ENCODE measurements at places on chromosomes 11 and 22.

- DNase-seq, result no peak
Measured at GRCh38 chr11:22343032-22343324, 4.8 kb downstream of the SLC17A6 start.

- no peak for DNase-seq
Measured at GRCh38 chr22:44971651-44972362, 38.0 kb downstream of the PHF21B start.

DNA sequence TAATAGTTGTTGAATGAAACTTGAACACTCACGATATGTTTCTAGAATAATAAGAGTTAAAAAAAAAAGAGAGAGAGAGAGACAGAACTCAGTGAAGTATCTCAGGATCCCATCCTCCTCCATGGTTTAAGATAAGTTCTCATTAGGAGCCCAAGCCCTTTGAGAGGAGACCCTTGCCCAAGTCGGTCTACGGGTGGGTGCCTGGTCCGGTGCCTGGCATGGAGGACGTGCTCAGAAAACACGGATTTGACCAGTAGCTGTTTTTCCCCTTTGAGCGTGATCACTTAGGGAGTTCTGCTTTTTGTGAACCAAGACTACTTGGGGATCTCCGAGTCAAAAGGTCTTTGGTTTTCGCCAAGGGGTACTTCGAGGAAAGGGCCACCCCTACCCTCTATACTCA lies 40.6 kb downstream of the CACNG2 start:
- DNase-seq, result no peak

DNA sequence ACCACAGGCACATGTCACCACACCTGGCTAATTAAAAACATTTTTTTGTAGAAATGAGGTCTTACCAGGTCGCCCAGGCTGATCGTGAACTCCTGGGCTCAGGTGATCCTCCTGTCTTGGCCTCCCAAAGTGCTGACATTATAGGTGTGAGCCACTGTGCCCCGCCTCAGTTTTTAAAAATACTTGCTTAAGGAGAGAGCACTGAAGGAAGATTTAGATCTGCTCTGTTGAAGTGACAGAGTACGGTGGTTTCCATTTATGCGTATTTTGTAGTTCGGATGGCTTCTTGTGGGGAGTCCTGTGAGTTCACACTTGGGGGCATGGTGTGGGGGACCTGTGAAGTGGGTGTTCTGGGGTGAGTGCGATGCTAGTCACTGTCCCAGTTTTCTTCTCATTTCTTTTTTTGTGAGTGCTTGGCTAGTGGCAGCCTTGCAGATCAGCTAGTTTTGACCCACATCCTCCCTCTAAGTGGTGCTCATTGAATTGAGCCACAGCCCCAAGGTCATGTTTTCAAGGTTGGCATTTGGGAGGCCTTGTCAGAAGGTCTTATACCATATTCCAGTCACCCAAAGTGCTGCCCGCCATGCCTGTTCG lies 31.5 kb downstream of the PTPRJ start:
- no peak for DNase-seq

DNA sequence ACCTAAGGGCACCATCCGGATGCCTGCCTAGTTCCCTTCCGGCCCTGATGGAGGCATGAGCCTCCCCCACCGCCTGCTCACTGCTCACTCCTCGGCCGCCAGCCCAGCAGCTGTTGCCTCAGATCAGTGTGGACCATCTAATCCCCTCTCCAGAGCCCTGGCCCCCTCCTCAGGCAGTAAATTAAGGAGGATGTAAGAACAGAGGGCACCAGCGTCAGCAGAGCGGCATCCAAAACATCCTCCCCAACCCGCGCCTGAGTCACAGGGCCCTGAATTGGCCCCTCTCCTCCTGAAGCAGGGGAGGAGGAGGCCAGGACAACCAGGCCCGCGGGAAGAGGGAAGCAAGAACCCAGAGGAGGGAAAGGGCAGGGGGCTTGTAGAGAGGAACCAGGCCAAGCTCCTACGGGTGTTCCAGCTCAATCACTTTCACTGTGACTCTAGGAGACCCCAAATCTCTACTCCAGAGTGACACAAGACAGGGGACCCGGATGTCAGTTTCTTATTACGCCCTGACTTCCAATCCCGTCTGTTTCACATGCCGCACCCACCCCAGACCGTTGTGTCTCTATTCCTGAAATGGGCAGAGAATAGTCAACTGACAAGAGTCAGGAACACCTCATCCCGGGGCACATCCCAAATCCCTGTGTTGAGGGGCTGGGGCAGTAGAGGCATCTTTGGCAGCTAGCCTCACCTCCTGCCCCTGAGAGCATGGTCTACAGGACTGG lies 31.3 kb upstream of the MYOD1 start:
- no peak for DNase-seq

DNA sequence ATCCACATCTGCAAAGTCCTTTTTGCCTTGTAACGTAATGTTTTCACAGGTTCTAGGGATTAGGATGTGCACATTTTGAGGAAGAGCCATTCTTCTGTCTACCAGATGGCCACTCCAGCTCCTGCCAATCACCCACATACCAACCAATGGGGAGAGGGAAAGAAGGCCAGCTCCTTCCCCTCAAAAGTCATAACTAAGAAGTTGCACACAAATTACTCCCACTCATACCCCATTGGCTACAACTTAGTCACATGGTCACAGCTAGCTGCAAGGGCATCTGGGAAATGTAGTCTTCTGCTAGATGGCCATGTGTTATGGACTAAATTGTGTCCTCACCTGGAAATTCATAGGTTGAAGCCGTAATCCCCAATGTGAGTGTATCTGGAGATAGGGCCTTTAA lies 15.4 kb upstream of the MYOD1 start:
- DNase-seq, result peak; percentile 23

DNA sequence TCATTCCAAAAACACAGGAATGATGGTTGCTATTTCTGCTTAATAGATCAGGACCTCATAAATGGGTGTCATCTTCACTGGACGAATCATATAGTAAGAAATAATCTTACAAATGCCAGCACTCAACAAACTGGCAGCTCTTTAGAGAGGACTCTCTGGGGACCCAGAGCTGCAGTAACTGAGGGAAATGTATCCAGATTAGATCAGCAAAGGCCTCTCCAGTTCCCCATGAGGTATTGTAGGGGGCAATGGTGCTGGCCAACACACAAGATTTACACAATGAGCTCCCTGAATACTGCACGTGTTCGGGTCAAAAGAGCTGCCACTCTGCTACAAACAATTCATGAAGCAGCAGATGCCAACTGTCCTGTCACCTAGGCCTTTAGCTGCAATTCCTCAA lies 110.2 kb downstream of the RBFOX2 start:
- peak; percentile 20 for DNase-seq

GRCh38 chr11:77142091-77142975 lies 14.3 kb downstream of the MYO7A start:
- DNase-seq, result no peak

- no peak for DNase-seq
Measured at GRCh38 chr11:62141111-62142042, 17.6 kb downstream of the INCENP start.

DNA sequence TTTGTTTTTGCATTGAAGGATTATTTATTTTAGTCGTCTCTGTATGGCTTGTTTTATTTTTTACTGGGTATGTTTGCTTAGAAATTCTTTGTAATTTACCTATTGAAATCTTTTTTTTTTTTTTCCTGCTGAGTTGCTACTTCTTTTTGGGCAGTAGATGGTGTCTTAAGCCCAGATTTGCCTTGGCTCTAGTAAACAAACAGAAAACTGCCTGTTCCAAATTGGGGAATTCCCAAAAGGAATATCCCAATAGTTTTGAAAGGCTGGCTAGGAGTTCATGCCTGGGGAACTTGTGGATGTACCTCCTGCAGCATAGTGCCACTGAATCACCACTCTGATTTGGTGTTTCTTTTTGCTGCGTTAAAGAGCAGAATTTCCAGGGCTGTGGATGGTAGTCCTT lies 17.7 kb downstream of the PAMR1 start:
- DNase-seq, result peak; percentile 34

- DNase-seq, result peak; percentile 42
Measured at GRCh38 chr11:32266601-32267000, 168.7 kb downstream of the WT1 start.

DNA sequence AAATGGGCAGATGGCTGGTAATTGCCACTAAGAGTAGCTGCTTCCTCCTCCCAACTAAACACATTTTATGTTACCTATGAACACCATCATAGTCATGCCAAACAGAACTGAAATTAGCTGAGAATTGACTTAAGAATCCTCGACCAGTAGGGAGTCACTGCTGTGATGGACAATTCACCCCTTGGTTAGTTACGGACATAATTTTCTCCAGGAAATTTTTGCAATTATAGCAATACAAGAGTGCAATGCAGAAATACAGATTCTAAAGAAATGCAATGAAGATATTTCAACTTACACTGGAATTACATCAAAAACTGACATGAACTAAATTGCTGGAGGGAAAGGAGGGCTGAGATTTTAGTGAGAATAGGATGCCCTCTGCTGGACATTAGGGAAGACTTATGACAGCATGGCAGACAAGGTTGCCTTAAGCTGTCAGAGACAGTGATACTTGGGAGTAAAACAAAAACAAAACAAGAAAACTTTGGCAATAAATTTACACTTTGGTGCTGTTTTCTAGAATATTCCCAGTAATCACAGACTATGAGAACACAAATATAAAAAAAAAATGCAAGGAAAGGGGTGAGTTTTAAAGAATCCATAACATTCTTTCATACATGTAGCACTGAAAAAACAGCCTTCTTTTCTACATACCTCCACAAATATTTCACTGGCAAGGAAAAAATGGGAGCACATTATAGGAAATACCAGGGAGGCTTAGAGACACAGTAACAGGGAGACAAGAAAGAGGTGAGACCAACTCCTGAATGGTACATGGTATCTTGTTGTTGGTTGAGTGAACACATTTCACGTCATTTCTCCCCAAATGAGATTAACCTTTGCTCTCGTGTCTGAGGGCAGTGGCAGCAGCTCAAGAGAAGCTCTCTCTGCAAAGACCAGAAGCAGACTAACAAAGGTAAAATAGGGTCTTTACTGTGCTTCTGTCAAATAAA lies 11.2 kb upstream of the PPP2R1B start:
- DNase-seq, result peak; percentile 90

GRCh38 chr11:15223318-15223717 lies 108.6 kb downstream of the INSC start:
- DNase-seq, result peak; percentile 8

- peak; percentile 31 for DNase-seq
Measured at GRCh38 chr11:34339149-34340064, 18.4 kb downstream of the ABTB2 start.

- DNase-seq, result no peak
Measured at GRCh38 chr22:19218541-19219233, 40.2 kb upstream of the SLC25A1 start.

DNA sequence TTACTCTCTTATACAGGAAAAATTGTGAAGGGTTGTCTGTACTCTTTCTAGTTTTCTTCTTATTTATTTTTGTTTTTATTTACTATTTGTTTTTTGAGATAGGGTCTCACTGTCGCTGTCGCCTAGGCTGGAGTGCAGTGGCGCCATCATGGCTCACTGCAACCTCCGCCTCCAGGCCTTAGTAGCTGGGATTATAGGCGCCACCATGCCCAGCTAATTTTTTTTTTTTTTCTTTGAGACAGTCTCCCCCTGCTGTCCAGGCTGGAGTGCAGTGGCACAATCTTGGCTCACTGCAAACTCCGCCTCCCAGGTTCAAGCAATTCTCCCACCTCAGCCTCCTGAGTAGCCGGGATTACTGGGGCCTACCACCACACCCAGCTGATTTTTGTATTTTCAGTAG lies 18.4 kb downstream of the CUL5 start:
- no peak for DNase-seq
